Thoracic aorta (tissue), 2 donors: ENCODE measurements at places on chromosomes 12 and 14. TPM values are rescaled to one million over a fixed set of nuclear protein-coding genes. Genes with fewer than 3 reads are reported as not detected.

Gene SERPINA9
- not detected for total RNA-seq

Gene PAX9
- total RNA-seq = 4.5 TPM

GRCh38 chr14:105888784-105889665 lies 362.6 kb downstream of the TMEM121 start:
- H3K36me3 ChIP-seq = no peaks in the 10 kb centered on the region
- H3K4me1 ChIP-seq = no peaks in the 10 kb centered on the region
- H3K4me3 ChIP-seq = no peak overlapping the region
- no peak for DNase-seq
- no peak overlapping the region for H3K27ac ChIP-seq
- no peaks in the 10 kb centered on the region for H3K27me3 ChIP-seq

- no peak for DNase-seq
- H3K27ac ChIP-seq = no peak overlapping the region
- no peak overlapping the region for H3K4me3 ChIP-seq
- H3K36me3 ChIP-seq = no peaks in the 10 kb centered on the region
- H3K27me3 ChIP-seq = no peaks in the 10 kb centered on the region
Observed at GRCh38 chr12:48336564-48336963, 14.2 kb downstream of the ZNF641 start.

- H3K27ac ChIP-seq = no peak overlapping the region
- peaks cover 7% of the 10 kb centered on the region for H3K4me1 ChIP-seq
- no peak for DNase-seq
Observed at GRCh38 chr14:51604073-51604472, 47.6 kb upstream of the FRMD6 start.

- no peak for DNase-seq
- no peak overlapping the region for H3K4me3 ChIP-seq
- H3K27ac ChIP-seq = no peak overlapping the region
- H3K27me3 ChIP-seq = no peaks in the 10 kb centered on the region
Observed at GRCh38 chr12:122276242-122276641, 9.9 kb upstream of the VPS33A start.

Gene TNS2
- 307 TPM for total RNA-seq

- peak overlapping the region; percentile 22 for H3K4me3 ChIP-seq
- peak overlapping the region; percentile 89 for H3K27ac ChIP-seq
- no peaks in the 10 kb centered on the region for H3K27me3 ChIP-seq
Observed at GRCh38 chr12:106078358-106079010, 60.3 kb downstream of the NUAK1 start.

- H3K27me3 ChIP-seq = no peaks in the 10 kb centered on the region
- H3K4me3 ChIP-seq = no peak overlapping the region
- peaks cover 20% of the 10 kb centered on the region for H3K4me1 ChIP-seq
- H3K36me3 ChIP-seq = no peaks in the 10 kb centered on the region
- no peak overlapping the region for H3K27ac ChIP-seq
- DNase-seq = no peak
Observed at GRCh38 chr12:81081726-81082125, 3.8 kb downstream of the ACSS3 start.

DNA sequence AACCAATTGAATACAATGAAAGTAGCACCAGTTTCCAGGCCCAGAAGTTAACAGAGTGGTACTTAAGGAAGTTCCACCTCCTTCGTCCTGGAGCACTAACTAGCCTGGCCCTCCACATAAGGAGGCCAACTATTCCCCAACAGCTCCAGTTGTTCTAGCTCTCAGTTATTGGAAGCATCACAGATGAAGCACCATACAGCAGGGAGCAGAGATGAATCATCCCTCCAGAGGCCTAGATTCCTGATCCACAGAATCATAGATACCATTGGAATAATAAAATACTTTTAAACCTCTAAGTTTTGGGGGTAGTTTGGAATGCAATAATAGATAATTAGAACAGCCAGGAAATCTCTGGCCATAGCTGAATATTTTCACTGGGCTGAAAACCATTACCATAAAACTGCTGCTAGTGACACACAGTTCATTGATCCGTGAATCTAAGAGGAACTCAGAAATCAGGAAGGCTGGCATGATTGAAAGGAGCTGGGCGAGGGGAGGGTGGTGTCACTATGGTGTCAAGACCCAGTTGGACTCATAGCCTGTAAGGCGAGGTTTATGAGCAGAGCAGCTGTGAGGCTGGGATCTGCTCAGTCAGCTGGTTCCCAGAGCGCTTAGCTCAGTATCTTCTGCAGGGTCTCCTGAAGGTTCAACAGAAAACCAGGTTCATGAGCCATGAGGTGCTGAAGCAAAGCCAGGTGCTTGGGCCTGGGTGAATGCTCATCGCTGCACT lies 371.4 kb upstream of the TMTC1 start:
- no peak for DNase-seq
- H3K4me3 ChIP-seq = no peak overlapping the region
- H3K36me3 ChIP-seq = no peaks in the 10 kb centered on the region
- no peaks in the 10 kb centered on the region for H3K4me1 ChIP-seq
- H3K27me3 ChIP-seq = no peaks in the 10 kb centered on the region
- no peak overlapping the region for H3K27ac ChIP-seq

- H3K36me3 ChIP-seq = no peaks in the 10 kb centered on the region
- H3K27ac ChIP-seq = no peak overlapping the region
- peaks cover 5% of the 10 kb centered on the region for H3K4me1 ChIP-seq
- peak overlapping the region; percentile 20 for H3K4me3 ChIP-seq
- H3K27me3 ChIP-seq = no peaks in the 10 kb centered on the region
Observed at GRCh38 chr14:38290601-38291188, 34.8 kb upstream of the CLEC14A start.

GRCh38 chr12:52182898-52183543 lies 8.8 kb downstream of the KRT80 start:
- H3K27ac ChIP-seq = no peak overlapping the region
- no peaks in the 10 kb centered on the region for H3K36me3 ChIP-seq
- no peak for DNase-seq
- no peak overlapping the region for H3K4me3 ChIP-seq

DNA sequence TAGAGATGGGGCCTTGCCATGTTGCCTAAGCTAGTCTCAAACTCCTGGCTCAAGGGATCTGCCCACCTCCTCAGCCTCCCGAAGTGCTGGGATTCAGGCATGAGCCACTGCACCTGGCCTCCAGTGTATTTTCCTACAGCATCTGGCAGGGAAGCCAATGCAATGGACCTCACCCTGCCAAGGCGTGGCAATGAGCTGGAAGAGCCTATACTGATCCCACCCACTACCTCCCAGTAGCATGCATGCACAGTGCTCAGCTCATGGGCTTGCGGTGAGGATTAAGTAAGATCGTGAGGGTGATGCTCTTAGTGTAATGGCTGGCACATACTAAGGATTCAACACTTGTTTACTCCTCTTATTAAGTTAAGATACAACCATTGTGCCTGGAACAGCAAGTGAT lies 69.7 kb downstream of the PHLDA1 start:
- H3K27ac ChIP-seq = no peak overlapping the region
- no peak for DNase-seq
- H3K27me3 ChIP-seq = no peaks in the 10 kb centered on the region

Gene LGR5
- total RNA-seq = 1.8 TPM

Gene SAMD15
- 0.14 TPM for total RNA-seq

Gene PAH
- total RNA-seq = not detected
